ENCODE measurements at places on chromosomes 4 and X. TPM values are rescaled to one million over a fixed set of nuclear protein-coding genes. Genes with fewer than 3 reads are reported as not detected.

The XK gene
- total RNA-seq: 3.3 TPM

The AMER1 gene
- total RNA-seq: 8.9 TPM

The GNL3L gene
- total RNA-seq: 17.6 TPM

The ADRA2C gene
- total RNA-seq: 2.2 TPM

The CLDN24 gene
- total RNA-seq: not detected

The APLN gene
- 2.7 TPM for total RNA-seq

- DNase-seq: no peak
These were observed 46.6 kb downstream of the MAP7D3 start for GRCh38 chrX:136204571-136204970.

DNA sequence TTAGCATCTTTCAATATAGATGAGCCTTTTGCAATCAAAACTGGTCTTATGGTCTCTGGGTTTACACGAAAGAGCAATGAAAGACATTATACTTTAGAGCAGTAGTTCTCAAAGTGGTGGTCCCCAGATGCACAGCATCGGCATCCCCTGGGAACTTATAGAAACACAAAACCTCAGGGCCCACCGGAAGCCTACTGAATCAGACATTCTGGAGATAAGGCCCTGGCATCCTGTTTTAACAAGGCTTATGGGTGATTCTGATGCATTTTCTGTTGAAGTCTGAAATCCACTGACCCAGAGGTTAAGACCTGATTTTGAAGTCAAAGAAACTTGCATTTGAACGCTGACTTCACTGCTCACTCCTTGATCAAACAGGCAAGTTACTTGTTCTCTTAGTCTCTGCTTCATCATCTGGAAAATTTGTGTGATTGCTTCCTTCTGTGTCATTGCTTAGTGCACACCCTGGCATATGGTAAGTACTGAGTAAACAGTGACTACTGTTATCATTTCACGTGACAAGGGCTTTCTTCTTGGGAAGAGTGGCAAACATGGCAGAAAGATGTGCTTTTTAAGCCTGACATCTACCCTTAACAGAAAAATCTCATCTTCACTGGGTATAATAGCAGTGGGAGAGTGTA, 14.5 kb downstream of the CHRNA9 start:
- no peak for DNase-seq

The SRD5A3 gene
- 10.3 TPM for total RNA-seq

GRCh38 chr4:118322831-118323502, 29.8 kb downstream of the PRSS12 start:
- no peak for DNase-seq
